ENCODE measurements at places on chromosomes 1 and 21.

- H3K4me3 ChIP-seq, result no peak overlapping the region
- DNase-seq, result peak; percentile 15
- no peaks in the 10 kb centered on the region for H3K27me3 ChIP-seq
- peaks cover 1% of the 10 kb centered on the region for H3K4me1 ChIP-seq
Observed at GRCh38 chr1:197314682-197315081, 46.6 kb downstream of the CRB1 start.

GRCh38 chr1:145706086-145706664, 993 bp downstream of the PDZK1 start:
- H3K4me3 ChIP-seq, result no peak overlapping the region
- H3K27me3 ChIP-seq, result no peaks in the 10 kb centered on the region
- no peak overlapping the region for H3K27ac ChIP-seq
- H3K36me3 ChIP-seq, result no peaks in the 10 kb centered on the region
- H3K4me1 ChIP-seq, result peaks cover 20% of the 10 kb centered on the region

DNA sequence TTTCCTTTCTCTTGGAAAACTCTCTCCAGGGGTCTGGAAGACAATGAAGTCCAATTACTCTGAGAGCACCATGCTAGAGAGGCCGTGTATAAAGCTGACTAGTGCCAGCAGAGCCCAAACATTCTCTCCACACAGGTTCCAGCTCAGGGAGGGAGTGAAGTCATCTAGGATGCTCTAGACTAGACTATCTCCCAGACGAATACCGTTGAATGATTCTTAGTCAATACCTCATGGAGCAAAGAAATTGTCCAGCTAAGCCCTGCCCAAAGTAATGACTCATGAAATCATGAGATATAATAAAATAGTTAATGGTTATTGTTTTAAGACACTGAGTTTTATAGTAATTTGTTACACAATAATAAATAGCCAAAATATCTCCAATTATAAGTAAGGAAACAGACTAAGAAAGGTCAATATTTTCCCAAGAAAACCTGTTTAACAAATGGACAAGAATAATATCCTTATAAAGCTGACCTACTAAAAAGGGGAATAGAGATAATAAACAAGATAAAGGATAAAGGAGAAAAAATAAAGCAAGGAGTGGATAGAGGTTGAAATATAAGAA, 163.9 kb upstream of the LRRC7 start:
- H3K27ac ChIP-seq, result peak overlapping the region; percentile 38
- H3K36me3 ChIP-seq, result no peaks in the 10 kb centered on the region
- no peaks in the 10 kb centered on the region for H3K27me3 ChIP-seq
- no peaks in the 10 kb centered on the region for H3K4me1 ChIP-seq

GRCh38 chr1:50929376-50929958, 30.6 kb downstream of the FAF1 start:
- H3K27ac ChIP-seq, result no peak overlapping the region
- H3K27me3 ChIP-seq, result no peaks in the 10 kb centered on the region
- peaks cover 5% of the 10 kb centered on the region for H3K36me3 ChIP-seq

DNA sequence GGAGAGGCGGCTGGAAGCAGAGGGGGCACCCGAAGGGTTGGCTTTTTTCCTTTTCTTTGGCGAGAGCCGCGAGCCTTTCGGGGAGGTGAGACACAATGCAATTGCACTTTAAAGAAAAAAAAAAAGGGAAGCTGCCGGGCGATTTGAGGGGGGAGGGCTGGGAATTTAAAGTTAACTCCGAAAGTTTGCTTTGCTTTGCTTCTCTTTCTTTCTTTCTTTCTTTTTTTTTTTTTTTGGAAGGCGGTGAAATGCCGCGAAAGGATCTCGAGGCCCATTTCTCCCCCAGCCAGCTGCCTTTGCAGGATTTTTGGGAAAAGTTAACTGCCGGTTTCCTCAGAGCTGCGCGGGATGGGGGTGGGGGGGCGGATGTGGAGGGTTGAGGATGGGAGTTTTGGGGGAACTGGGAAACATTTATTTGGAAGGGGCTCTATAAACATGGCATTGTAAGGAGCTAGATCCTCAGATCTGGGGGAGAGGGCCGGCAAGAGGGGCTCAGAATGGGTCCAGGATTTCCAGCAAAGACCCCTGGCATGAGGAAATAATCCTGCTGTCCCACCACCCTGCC, 997 bp downstream of the ZNF362 start:
- H3K4me3 ChIP-seq, result peak overlapping the region; percentile 91
- H3K36me3 ChIP-seq, result peaks cover 7% of the 10 kb centered on the region
- H3K27ac ChIP-seq, result peak overlapping the region; percentile 95
- no peak for DNase-seq
- no peaks in the 10 kb centered on the region for H3K27me3 ChIP-seq

- DNase-seq, result no peak
- no peak overlapping the region for H3K27ac ChIP-seq
- no peaks in the 10 kb centered on the region for H3K4me1 ChIP-seq
- no peaks in the 10 kb centered on the region for H3K27me3 ChIP-seq
- H3K4me3 ChIP-seq, result no peak overlapping the region
Observed at GRCh38 chr1:244712669-244713068, 59.7 kb downstream of the DESI2 start.
